ENCODE measurements at places on chromosomes 5 and 9. TPM values are rescaled to one million over a fixed set of nuclear protein-coding genes. Genes with fewer than 3 reads are reported as not detected.

Gene ENG
- 1.1 TPM for total RNA-seq

Gene PAM
- total RNA-seq: 153 TPM

Gene EGFLAM
- not detected for total RNA-seq

Gene INSL6
- not detected for total RNA-seq

Gene PCDHAC1
- 4.8 TPM for total RNA-seq

Gene PCSK1
- not detected for total RNA-seq

Gene PKN3
- total RNA-seq: 9.4 TPM

Gene S100Z
- total RNA-seq: 0.11 TPM

GRCh38 chr9:137720571-137721110 lies 101.8 kb downstream of the EHMT1 start:
- DNase-seq: no peak

GRCh38 chr5:34626751-34627150 lies 29.4 kb upstream of the RAI14 start:
- no peak for DNase-seq

- no peak for DNase-seq
These were observed 90.1 kb upstream of the SLC12A2 start for GRCh38 chr5:127993476-127993875.

GRCh38 chr9:129550199-129550839 lies 70.6 kb downstream of the C9orf50 start:
- peak; percentile 42 for DNase-seq

- peak; percentile 76 for DNase-seq
These were observed 32.1 kb upstream of the IL6ST start for GRCh38 chr5:56026863-56027300.

DNA sequence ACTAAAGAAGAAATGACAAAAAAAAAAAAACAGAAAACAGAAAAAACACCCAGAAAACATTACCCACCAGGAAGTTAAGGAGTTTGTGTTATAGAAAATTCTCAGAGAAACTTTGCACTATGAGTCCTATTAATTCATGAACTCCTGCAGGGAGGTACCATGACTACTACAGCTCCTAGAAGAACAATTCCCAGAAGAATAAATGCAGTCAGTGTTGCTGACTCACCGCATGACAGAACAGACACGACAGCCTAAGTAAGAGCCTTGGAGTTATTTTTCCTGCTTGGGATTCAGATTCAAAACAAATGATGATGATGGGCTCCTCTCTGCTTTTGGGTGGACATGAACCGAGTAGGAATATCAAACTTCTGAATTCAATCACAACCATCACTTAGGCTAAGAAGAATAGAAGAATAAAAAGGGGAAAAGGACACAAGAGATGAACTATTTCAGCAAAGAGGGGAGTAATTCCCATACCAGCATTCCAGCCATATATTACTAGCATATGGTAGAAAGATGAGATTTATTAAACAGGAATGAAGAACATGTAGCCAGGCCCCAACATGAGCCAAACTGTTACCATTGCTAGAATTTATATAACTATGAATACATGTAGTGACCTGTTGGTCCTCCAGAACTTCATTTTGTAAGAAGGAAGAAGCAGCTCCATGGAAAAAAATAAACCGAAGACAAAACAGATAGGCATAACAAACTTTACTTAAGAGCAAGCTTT lies 209.6 kb upstream of the PDE4D start:
- DNase-seq: peak; percentile 28

DNA sequence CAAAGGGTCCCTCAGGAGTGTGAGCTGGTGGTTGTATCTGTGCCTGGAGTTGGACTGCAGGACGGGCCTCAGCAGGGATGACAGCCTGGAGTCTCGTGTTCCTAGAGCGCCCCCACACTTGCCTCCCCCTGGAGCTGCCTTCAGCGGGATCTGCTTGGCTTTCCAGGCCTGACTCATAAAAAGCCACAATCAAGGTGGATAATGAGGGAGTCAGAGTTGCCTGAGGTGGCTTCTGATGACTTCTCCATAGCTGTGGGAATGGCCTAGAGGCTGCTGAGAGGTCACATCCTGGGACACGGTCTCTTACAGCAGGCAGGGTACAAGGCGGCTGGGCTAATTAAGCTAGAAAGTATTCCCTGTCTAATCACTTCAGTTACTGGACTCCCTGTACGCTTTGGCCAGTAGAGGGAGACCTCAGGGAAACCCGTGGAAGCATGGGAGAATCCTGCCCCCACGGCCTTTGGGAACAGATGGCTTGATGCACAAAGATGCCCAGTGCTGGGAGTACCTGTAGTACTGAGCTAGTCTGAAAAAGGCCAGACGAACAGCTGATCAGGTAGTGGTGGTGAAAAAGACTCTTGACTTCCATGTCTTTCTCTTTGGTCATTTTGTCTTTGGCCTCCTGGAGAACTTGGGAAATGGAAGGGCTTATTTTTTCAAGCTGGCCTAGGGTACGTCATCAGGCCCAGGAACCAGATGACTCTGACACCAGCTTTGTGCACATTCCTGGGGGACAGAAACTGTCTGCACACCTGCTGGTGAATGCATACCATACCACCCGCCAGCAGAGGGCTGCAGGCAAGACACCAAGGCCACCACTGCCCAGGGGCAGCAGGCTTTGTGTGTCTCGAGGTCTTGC lies 16.1 kb upstream of the FRRS1L start:
- peak; percentile 55 for DNase-seq

DNA sequence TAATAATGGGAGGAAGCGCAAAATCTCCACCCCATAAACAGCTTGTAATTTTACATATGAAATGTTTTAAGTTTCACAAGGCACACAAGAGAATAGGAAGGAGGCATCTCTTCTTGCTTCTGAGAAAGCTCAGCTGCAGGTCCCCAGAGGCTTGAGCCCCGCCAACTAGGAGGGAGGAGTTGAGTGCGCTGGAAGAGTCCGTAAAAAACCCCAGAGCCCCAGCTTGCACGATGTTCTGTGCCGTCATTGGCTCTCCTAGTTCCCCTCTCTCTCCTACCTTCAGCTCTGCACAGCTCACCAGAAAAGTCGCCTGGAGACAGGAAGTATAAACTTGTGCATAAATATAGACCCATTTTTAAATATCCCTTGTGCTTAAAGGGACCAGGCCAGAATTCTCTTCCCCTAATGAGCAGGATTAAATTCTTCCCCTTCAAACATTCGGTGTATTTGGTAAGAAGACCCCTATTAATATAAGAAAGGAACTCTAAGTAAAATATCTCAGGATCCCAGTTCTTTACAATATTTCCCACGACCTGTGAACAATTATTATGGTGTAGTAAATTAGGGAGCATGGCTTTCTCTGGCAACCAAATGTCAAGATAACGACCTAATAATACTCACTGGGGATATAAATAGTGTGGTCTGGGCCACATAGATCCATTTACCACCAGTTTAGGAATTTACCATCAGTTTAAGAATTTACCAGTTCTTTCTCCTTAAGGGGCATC lies 13.7 kb downstream of the GLRX start:
- DNase-seq: no peak

DNA sequence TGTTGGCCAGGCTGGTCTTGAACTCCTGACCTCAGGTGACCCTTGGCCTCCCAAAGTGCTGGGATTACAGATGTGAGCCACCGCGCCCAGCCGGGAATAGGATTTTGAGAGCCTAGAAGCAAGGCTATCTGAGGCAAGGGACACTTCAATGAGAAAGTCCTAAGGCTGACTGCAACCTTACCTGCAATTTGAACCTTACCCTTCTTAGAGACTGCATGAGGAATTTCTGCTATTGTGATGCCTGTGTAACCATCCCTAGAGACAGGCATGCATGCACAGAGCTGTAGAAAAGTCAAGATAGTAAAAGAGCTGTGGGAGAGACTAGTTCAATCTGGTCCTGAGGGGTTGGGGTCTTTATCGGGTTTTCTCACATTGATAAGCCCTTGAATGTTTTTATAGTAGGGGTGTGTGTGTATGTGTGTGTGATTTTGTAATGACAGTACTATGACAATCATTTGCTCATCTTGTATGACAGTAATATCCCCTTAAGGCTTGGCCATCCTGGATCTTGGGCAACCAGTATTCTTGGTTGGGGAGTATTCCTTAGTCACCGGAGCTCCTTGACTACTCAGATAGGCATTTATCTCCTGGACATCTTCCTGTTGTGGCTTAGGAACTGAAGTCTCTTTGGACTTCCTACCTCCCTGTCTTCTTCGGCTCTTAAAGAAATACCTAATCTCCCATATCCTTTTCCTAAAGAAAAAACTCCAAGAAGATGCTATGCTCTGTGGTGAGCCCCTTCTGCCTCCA lies 11.2 kb downstream of the DNAJB5 start:
- peak; percentile 88 for DNase-seq

DNA sequence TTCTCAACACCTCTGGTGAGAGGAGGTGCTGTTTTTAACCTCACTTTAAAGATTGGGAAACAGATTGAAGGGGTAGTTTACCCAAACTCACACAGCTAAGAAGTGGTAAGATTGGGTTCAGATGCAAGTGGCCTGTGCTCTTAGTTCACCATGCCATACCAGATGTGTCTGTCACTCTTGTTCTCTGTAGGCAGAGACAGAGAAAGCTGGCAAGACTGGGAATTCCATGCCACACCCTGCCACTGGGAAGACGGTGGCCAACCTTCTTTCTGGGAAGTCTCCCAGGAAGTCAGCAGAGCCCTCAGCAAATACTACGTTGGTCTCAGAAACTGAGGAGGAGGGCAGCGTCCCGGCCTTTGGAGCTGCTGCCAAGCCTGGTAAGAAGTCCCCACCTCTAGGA lies 11.0 kb downstream of the TCOF1 start:
- DNase-seq: no peak

GRCh38 chr9:16640649-16641048 lies 229.8 kb downstream of the BNC2 start:
- peak; percentile 6 for DNase-seq
